Smooth muscle cell of trachea (primary cell): ENCODE measurements at places on chromosomes 6 and 20. TPM values are rescaled to one million over a fixed set of nuclear protein-coding genes. Genes with fewer than 3 reads are reported as not detected.

Gene CCHCR1
- total RNA-seq, result 20.2 and 22.0 TPM in 2 replicates

Gene MDFI
- 0.17 TPM in 1 of 2 replicates, not detected in the other for total RNA-seq

Gene COL9A1
- not detected in 2 replicates for total RNA-seq

Gene TREM1
- total RNA-seq, result 0.50 TPM in 1 of 2 replicates, not detected in the other

Gene CYP39A1
- total RNA-seq, result 1.3 and 1.7 TPM in 2 replicates

Gene DEFB124
- not detected in 2 replicates for total RNA-seq

Gene SNAP91
- not detected in 2 replicates for total RNA-seq

Gene TMEM200A
- 44.5 and 62.5 TPM in 2 replicates for total RNA-seq

Gene HMGN3
- 23.5 and 53.5 TPM in 2 replicates for total RNA-seq

Gene PLCB4
- 9.3 and 12.2 TPM in 2 replicates for total RNA-seq

Gene SLC4A11
- 0.44 and 1.8 TPM in 2 replicates for total RNA-seq
